Posterior cingulate gyrus (tissue), 11 donors: ENCODE measurements at places on chromosomes 12 and 14.
A peak's percentile ranks its signal among the peaks of the same experiment; 100 is the strongest.

GRCh38 chr14:39050389-39050788 is 52.6 kb downstream of the SEC23A start:
- no peak for DNase-seq

DNA sequence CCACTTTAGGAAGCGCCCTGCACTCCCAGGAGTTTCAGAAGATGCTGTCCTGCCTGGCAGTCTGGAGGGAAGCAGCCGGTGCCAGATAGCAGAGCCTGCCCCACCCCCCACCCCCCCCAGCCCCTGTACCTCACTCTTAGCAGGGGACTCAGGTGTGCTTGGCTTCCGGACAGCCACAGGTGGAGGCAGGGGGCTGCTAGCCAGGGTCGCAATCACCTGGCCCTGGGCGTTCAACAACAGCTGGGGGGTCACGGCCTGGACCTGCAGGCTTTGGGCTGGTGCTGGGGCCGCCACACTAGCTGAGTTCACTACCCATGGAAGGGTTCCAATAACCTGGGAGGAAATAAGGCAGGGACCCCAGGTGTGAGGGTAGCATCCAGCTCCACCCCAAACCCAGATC is 22.0 kb downstream of the POU6F1 start:
- no peak for DNase-seq

- no peak for DNase-seq
Observed at GRCh38 chr12:120438495-120439198, 734 bp downstream of the COX6A1 start.

DNA sequence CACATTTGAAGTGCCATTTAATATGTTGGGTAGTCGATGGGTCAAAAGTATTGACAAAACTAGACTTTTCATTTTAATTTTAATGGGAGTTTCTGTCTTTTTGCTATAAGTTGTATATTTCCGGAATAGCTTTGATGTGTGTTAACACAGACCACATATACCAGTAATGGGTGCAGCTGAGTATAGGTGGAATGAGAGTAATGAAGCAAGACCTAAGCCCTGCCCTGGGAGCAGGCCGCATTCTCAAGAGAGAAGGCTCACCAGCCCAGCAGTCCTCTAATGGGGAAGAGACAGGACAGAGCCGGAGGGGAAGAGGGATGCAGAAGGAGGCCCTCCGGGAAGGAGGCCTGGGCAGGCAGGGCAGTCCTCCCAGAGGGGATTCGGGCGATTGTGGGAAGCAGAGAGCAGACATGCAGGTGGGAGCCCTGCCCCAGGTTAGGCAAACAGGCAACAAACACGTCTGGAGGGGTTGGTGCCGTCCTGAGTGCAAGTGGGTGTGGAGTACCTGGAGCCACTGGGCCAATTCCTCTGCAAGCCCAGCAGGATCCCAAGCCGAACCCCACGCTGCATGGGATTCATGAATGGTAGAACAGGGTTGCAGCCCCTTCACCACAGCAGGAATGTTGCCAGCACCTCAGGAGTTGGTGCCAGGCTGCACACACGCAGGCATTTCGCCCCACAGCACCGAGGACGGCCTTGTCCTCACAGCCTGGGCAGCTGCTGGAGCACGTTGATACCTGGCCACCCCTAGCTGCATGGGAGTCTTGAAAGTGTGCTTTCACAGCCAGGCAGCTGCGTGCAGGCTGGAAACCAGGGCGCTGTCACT is 7.8 kb downstream of the CKB start:
- no peak for DNase-seq

GRCh38 chr12:11765421-11765816 is 115.9 kb downstream of the ETV6 start:
- no peak for DNase-seq

- no peak for DNase-seq
Observed at GRCh38 chr14:90624732-90625400, 191.4 kb downstream of the TTC7B start.

DNA sequence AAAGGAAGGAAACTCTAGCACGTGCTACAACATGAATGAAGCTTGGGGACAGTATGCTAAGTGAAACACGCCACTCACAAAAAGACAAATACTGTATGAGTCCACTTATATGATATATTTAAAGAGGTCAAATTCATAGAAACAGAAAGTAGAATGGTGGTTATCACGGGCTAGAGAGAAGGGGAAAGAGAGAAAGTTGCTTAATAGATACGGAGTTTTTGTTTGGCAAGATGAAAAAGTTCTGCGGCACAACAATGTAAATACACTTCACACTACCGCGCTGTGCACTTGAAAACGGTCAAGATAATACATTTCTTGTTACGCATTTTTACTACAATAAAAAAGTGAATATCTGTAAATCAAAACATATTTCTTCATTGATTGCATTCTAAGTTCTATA is 37.3 kb downstream of the FBLN5 start:
- no peak for DNase-seq

- DNase-seq, result no peak
Observed at GRCh38 chr12:109764776-109765445, 51.3 kb downstream of the FAM222A start.

DNA sequence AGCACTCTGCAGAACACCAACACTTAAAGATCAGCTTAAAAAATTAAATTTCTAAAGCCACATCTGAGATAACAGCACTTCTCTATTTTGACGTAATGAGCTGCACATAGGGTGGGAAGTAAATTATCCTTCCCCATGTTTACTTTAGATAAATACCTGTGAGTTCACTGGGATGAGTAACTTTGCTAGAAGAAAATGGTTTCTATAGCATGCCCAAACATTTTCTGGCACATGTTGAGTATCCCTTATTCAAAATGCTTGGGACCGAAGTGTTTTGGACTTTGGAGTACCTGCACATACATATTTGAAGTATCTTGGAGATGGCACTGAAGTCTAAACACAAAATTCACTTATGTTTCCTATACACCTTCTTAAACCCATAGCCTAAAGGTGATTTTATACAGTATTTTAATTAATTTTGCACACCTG is 6.6 kb downstream of the SLC38A2 start:
- DNase-seq, result no peak

DNA sequence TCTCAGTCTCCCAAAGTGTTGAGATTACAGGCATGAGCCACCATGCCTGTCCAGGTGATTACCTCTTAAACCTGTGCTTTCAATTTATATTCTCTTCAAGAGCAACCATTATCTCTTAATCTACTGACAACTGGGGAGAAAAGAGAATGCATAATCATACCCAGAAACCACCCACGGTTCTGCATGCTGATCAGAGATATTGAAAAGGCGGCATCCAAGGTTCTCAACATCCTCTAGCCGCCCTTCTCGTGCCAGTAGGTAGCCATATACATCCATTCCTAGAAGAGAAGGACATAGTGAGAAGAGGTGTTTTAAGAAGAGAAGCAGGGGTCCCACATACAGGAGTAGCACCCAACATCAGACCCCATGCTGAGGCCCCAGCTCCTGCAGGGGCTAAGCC is 20.8 kb downstream of the ANAPC7 start:
- DNase-seq, result no peak

DNA sequence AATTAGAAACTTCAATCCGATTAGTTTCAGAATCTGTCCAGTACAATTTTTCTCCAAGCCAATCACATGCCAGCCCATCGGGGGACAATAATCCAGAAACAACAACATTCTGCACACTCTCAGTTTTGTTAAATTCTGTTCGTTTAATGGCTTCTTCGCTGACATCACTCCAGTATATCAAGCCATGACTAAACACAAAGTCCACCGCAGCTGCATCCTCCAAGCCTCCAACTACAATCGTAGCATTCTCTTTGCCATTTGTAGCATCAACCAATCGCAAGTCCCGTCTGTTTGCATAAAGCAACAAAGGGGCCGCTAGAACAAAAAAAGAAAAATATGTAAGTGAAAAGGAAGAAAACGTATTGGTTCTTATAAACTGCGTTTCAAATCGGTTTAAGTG is 22.5 kb downstream of the LRP6 start:
- DNase-seq, result peak; percentile 55

DNA sequence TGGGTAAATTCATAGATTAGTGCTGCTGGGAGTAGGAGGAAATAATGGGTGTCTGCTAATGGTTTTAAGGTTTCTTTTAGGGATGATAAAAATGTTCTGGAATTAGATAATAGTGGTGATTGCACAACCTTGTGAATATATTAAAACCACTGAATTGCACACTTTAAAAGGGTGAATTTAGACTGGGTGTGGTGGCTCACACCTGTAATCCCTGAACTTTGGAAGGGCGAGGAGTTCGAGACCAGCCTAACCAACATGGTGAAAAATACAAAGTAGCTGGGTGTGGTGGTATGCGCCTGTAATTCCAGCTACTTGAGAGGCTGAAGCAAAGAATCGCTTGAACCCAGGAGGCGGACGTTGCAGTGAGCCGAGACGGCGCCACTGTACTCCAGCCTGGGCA is 1.3 kb downstream of the RAD52 start:
- no peak for DNase-seq

DNA sequence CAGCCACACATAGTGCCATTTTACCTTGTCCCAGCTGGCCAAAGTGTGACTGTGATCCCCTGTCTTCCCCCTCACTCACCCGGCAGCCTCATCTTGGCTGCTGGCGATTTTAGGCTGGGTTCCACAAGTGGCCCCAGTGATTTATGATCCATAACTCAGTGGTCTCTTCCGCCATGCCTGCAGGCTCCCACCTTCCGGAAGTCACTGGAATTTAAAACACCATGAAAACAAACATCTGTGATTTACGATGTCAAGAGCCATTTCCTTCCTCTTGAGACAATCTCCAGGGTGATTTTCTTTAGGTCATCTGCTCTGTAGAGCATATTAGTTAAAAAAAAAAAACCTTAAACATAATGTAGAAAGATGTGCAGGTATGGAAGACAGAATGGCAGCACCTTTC is 282.3 kb downstream of the CACNA1C start:
- no peak for DNase-seq

DNA sequence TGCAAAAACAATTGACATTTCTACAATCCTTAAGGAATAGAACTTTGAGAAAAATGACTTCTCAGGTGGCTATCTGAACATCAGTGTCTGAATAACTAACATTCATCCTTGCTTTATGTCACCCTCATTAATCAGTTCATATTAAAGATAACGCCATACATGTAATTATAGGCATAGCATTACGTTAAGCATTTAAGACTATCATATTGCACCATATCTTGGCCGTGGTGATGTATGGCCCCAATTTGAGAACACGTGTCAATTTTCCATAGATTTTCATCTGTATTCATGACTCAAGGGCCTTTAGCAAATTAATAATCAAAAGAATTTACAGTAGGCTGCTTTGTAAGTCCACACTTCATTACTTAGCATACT is 81.6 kb downstream of the SPTSSA start:
- DNase-seq, result no peak

GRCh38 chr12:64600164-64600561 is 10.1 kb upstream of the RASSF3 start:
- DNase-seq, result no peak

- DNase-seq, result peak; percentile 71
Observed at GRCh38 chr12:122023339-122024131, 1.9 kb downstream of the BCL7A start.

DNA sequence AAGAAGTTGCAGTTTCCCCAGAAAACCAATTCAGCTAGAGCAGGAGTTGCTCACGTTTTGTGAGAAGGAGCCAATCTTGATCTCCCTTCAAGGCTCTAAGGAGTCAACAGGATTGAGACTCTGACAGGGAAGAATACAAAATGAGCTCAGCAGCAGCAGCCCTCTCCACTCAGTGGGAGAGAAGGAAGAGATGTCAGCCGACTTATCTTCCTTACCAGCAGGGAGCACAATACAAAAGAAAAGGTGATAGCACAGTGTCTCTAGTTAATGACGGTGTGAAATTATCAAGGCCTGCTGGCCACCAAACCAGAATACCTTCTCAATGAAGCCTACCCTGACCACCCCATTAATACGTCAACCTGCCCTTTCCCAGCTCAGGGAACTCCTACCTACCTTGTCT is 223.6 kb upstream of the TMPO start:
- no peak for DNase-seq

GRCh38 chr14:59905188-59905587 is 14.8 kb upstream of the LRRC9 start:
- DNase-seq, result no peak

GRCh38 chr14:69606258-69607184 is 4.9 kb upstream of the SUSD6 start:
- DNase-seq, result no peak

GRCh38 chr12:29346769-29347421 is 34.1 kb downstream of the ERGIC2 start:
- DNase-seq, result no peak

DNA sequence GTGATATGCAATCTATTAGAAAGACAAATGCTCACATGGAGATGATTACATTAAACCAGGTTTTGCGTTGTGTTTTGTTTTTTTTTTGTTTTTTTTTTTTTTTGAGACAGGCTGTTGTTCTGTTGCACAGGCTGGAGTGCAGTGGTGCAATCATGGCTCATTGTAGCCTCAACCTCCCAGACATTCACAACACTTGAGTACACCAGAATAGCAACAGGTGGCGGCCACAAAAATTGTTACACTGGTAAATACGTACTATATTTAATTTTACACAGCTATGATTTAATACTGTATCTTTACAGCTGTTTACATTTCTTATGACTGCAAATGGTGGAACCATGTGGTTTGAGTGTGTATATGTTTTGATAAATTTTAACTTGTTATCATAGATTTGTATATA is 60.0 kb downstream of the SCAF11 start:
- DNase-seq, result no peak

DNA sequence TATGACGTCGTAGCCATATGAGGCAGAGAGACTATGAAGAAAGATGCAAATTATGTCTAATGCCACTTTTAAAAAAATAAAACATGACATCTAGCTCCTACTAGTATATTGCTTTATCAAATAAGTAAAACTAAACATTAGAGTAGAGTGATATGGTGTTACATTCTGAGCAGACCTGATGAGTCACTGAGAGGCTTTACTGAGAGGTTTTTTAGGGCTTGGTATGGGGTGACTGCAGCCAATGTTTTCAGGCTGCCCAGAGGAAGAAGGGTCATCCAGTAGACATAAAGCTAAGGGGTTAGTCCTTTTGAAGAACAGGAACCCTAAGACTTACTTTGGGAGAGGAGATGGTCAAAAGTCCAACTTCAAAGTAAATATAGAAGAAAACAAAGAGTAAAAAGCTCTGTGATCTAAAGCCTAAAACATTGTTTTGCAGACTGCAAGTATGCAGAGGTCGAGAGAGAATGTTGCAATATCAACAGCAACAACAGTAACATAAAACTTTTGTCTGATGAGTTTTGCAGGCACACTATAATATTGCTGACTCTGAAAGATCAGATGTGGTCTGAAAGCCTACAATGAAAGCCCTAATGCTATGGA is 774.7 kb downstream of the TMTC2 start:
- DNase-seq, result no peak
